ENCODE measurements at places on chromosomes 6 and 20. TPM values are rescaled to one million over a fixed set of nuclear protein-coding genes. Genes with fewer than 3 reads are reported as not detected.

The RGS17 gene
- not detected for total RNA-seq

The ZNF165 gene
- total RNA-seq = 1.0 TPM

The IP6K3 gene
- not detected for total RNA-seq

The C2 gene
- 4.3 TPM for total RNA-seq

The TCF15 gene
- total RNA-seq = not detected

The SYCP2L gene
- total RNA-seq = not detected

The TRIM27 gene
- 80.4 TPM for total RNA-seq

DNA sequence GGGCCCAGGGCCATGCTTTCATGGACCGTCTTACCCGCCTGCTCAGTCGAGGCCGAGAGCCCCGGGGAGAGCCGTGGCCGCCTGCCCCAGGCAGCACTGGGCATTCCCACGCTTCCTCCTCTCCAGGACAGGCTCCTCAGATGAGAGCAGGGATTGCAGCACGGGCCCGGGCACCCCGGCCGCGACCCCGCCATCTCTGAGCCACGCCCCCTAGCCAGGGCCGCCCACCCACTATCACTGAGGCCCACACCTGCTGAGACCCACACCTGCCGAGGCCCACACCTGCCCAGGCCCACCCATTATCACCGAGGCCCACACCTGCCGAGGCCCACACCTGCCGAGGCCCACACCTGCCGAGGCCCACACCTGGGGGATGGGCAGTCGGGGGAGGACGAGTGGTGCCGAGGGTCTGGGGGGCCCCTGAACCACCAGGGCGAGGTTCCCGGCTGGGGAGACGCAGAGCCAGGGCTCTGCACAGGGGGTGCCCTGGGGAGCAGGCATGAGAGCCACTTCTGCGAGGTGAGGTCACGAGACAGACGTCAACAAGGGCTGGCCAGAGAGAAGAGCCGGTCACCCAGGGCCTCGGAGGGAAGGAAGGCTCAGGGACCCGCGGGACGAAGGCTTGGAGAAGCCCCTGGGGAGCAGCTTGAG, 235.6 kb downstream of the ERMARD start:
- no peak for DNase-seq

DNA sequence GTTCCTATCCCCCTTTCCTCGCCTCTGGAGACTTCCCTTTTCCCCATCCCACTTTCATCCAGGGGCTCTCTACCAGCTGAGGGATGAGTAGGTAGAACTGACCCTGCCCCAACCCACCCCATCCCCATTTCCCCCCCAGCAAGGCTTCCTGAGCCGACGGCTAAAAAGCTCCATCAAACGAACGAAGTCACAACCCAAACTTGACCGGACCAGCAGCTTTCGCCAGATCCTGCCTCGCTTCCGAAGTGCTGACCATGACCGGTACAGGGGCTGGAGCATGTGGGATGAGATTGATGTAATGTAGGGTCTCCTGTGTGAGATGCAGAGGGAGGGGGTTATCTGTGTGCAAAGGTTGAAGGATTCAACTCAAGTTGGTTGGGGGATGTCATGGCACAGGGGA, 12.7 kb downstream of the SYNGAP1 start:
- DNase-seq = no peak

DNA sequence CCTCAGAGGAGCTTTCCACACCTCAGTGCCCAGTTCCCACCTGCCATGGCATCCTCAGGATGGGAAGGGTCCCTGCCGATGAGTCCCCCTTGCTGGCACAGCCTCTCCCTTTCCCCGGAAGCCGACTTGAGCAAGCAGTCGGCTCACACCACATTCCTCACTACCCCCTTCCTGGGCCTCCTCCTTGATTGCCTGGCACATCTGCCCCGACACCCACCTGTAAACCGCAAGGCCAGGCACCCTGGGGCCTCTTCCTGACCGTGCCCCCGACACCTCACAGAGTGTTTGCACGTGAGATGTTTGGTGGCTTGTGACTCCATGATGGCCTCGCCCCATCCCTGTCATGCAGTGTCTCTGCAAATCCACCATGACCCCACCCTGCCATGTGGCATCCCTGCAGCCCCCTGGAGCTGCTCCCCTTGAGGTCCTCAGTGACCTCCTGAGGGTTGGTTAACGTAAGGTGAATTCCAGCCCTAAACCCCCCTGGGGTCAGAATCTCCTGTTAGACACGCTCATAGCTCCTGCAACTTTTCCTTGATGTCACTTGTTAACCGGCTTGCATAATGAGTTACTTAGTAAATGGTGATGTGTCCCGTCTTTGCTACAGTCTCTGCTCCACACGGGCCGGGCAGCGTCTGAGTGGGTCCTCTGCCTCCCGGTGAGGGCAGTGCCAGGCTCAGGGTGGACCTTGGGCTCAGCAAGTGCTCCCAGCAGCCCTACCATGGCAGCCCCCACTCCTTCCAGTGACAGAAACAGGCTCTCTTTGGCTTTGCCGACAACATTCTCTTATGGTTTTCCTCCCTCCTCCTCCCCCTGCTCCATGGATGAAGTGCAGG, 115.9 kb upstream of the FRMD1 start:
- no peak for DNase-seq

- DNase-seq = no peak
Measured at GRCh38 chr6:36242626-36243025, 27.2 kb upstream of the PNPLA1 start.

DNA sequence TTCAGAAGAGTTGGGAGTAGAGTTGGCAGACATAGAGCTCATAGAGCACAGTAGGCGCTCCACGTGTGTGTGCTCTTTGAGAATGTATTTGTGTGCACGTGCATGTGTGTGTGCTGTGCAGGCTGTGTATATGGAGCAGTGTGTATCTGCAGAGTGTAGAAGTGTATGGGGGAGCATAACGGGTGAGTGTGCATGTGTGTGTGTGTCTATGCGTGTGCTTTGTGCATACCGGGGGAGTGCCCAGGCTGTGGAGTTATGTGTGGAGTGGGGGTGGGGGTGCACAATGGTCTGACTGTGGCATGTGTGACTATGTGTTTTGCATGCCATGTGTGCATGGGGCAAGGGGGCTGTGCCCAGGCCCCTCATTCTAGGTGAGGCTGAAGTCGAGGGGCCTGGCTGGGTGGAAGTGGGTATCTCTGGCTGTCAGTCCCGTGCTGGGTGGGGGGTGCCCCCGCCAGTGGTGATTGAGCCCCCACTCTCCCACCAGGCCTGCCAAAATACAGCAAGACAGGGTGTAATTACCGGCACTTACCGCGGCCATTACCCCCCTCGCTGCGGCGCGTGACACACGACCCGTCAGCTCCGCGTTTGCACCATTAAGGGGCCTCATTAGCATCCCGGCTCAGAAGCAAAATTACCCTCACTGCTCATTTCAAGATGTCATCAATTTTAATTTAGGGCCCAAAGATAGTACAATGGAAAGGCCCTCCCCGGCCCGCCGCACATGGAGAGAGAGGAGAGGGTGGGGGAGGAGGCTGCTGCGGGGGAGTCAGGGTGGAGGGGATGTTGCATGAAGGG, 39.1 kb downstream of the MDFI start:
- no peak for DNase-seq

GRCh38 chr20:31572042-31572700, 32.9 kb upstream of the ID1 start:
- DNase-seq = no peak

GRCh38 chr6:125906158-125906998, 50.2 kb upstream of the HINT3 start:
- DNase-seq = peak; percentile 7

DNA sequence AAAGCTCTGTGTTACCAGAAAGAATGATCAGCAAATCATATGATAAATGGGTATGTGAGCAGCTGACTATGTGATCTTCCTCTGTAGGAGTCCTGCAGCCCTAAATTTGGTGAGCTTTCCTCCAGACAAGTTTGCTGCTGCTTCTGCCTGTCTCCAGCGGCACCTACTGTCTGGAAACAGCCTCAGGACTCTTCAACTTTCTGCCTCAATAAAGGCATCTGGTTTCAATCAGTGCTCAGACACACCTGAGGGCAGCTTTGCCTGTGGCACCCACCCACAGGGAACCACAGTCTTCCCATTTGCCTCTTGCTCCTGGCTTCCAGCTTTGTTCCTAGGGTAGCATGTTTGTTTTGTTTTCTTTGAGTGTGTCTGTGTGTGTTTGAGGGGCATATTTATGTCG, 727.9 kb upstream of the MAN1A1 start:
- no peak for DNase-seq

DNA sequence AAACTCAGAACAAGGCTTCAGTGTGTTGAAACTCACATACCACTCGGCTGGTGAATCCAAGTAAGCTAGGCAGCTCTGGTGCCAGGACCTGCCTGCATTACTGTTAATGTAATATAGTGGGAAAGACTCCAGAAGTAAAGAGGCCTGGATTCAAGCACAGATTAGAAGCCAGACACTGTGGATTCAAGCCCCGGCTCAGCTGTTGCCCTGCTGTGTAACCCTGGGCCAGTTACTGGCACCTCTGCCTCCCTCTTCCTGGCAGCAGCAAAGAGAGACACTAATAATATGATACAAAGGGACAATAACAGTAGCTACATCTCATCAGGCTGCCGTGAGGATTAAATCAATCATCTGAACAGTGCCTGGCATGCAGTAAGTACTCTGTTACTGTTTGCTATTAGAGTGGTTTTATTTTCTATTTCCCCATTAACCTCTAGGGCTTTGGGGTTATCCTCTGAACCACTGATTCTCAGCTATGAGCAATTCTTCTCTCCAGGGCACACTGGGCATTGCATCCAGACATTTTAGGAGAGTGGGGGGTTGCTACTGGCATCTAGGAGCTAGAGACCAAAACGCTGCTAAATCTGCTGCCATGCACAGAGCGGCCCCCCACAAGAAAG, 92.9 kb downstream of the ZMYND8 start:
- no peak for DNase-seq

- DNase-seq = no peak
Measured at GRCh38 chr6:136411025-136411325, 121.3 kb upstream of the BCLAF1 start.

DNA sequence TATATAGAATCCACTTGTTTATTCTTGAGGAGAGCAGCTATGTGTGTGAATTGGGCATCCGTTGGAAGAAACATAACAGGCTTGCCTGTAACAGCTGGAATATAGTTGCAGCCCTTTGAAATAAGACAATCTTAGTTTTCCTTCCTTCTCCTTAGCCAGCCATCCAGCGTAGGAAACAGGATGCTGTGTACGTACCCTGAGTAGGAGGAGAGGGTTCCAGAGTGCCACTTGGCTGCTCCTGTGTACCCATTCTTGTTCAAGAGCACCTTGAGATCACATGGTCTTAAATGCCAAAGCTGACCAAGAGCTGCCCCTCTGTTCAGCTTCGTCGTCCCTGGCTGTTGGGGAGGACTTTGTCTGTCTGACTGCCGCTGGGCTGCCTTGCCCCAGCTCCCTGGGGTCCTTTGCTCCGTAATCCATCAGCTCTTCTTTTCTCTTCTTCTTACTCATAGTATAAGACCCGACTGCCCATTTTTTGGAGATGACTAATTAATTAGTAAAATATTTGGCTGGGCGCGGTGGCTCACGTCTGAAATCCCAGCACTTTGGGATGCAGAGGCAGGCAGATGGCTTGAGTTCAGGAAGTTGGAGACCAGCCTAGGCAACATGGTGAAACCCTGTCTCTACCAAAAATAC, 49.0 kb downstream of the RREB1 start:
- no peak for DNase-seq

GRCh38 chr6:148507774-148508173, 165.1 kb downstream of the SASH1 start:
- DNase-seq = no peak

- DNase-seq = no peak
Measured at GRCh38 chr6:43896329-43897255, 126.6 kb downstream of the VEGFA start.

DNA sequence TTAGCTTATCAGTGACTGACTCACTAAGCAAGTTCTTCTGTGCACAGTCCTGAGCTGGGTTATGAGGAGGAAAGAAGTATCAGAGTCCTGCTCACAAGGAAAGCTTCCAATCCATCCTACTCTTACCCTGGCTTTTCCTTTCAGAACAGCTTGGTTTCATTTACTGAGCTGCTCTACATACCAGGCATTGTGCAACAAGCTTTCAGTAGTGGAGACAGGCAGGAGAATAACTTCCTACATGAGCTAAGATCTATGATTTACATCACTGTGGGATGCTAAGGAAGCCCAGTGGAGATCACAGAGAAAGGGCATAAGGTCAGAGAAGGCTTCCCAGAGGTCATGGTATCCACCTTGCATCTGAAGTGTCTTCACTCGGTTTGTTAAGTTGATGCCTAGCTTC, 144.5 kb downstream of the MAP3K7 start:
- no peak for DNase-seq

DNA sequence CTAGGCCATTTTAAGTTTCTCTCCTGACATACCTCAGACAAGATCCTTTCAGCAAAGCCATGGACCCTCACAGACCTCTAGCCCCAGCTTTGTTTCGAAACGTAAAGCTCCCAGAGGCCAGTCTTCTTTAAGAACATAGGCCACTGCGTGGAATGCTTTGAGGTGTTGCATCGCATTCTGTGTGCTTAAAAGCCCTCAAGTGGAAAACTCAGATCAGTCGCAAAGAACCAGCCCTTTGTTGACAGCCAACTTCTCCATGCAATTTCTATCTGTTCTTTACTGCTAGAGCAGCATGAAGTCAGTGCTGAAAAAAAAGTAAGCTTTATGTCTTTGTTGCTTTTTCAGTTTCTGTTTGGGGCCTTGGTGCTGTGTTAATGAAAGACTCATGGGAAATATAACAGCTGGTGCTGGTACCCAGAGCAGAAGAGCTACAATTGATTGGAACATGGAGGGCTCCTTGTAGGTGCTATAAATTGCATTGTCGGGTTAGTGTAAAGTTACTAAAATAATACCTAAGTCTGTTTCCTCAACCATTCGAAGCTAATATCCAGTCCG, 142.6 kb downstream of the MAP3K7 start:
- no peak for DNase-seq

DNA sequence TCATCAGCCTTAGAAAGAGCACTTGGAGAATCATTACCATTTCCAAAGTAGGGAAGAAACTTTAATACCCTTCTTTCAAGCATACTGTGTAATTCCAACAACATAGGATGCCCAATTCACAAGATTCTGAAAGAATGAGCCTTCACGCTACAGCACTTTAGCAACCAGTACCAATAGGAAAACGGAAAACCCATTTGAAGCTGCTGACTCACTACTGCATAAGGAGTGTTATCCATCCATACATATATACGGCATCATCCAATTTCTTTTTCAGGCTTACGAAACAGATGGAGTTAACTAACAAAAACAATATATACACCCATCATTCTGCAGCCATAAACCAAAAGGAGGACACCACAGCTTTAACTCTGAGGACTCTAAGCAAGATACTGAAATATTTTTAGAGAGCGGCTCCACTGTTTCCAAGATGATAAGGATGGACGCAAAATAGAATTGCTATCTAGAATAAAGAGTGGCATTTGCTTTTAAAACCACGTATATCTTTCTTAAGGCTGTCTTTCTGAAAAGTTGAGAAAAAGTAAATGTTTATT, 24.9 kb downstream of the FYN start:
- DNase-seq = no peak

Data from naive thymus-derived CD8-positive, alpha-beta T cell (primary cell).